Urinary bladder (tissue), 4 donors: ENCODE measurements at places on chromosomes 11 and 22. TPM values are rescaled to one million over a fixed set of nuclear protein-coding genes. Genes with fewer than 3 reads are reported as not detected.

DNA sequence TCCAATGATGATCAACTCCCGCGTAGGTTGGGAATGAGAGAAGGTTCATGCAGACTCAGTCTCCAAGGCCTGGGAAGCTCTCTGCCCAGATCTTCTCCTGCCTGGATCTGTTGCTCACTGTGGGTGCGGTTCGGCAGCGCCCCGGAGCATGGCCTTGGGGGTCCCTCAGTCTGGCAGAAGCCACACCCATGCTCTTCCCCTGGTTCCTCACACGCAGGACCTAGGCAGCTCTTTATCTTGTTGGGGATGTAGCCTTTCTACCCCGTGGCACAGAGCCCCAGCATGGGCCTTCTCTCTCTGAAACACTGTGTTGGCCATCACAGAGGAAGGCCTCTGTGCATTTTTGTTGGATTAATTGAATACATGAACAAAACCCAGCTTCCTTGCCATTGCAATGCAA, 1461.6 kb downstream of the BRD1 start:
- DNase-seq: no peak

GRCh38 chr11:12066056-12066798, 44.2 kb upstream of the MICAL2 start:
- DNase-seq: no peak

GRCh38 chr11:72773696-72774095, 20.2 kb downstream of the STARD10 start:
- no peak for DNase-seq

DNA sequence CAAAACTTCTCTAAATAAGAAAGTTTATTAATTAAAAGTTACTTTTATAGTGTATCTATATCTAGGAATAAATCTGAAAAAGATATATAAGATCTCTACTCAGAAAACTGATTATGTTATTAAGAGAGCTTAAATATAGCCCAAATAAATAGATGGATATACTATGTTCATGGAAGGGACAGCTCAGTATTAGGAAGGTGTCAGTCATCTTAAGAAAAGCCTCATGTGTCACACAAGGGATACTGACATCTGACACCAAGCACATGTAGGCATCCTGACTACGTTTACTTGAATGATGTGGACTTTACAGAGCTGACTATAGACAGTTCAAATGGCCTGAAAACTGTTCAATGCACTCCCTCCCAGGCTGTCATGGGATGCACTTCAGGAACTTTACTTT, 19.3 kb downstream of the PPARA start:
- no peak for DNase-seq

- no peak for DNase-seq
Observed at GRCh38 chr22:46092670-46093410, 57.5 kb upstream of the PPARA start.

DNA sequence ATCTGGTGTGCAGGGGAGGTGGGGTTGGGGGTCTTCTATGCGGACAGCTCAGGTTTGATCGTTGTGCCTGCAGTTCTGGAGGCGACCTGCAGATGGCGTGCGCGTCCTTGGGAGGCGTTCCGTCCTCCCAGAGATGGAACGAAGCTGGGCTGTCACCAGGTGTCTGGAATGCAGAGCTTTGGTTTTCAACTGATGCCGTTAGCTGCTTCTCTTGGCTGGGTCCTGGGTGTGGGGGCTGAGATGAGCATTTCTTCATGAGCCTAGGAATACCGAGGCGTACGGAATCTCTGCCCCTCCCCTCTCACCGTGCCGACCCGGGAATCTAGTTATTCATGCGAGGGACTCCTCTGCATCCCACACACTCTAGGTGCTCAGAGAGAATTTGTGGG, 98.6 kb downstream of the CEP164 start:
- DNase-seq: no peak

DNA sequence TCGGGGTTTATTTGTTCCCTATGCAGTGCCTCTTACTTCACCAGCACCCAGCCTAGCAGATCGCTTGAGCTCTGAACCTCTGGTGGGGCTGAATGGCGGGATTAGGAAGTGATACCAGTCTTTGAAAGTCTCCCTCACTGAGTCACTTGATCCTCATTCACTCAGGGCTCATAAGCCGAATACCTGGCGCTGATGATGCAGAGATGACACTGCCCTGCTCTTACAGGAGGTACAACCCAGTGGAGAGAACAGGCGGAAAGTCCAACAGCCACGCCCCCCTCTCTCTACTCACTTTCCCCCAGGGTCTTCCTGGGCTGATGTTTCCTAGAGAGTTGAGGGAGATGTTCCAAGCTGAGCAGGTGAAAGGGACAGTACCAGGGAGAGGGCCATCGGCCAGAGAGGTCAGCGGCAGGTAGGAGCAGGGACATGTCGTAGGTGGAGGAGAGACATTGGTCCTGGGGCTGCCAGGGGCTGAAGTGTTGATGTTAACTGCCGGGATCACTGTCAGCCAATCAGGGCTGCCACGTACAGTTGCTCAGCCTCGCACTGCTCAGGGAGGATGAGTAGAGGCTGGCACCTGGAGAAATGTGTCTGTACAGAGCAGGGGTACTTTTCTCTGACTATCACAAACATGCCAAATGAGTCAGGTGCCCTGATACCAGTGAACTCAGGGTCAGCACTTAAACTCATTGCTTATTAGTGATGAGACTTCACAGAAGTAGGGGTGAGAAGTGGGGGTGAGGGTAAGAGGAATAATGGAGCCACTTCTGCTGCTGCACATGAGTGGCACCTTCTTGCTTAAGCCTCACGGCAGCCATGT, 9.9 kb upstream of the APOBEC3A start:
- no peak for DNase-seq

DNA sequence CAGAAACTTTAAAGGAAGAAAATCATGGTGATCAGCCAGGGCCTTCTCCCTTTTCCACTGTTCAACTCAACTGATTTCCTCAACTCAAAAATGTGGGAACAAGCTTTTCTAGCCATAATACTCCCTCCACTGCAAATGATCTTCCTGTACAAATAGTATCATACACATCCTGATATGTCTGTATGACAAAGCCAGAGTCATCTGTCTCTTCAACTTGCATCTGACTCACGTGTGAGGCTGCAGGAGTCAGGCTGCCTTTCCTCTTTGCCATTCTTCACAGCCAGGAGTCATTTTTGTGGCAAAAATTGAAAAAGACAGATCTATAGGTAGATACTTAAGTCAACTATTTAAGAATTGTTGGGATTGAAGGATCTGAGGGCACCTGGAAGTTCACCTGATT, 13.3 kb downstream of the PATZ1 start:
- DNase-seq: no peak

DNA sequence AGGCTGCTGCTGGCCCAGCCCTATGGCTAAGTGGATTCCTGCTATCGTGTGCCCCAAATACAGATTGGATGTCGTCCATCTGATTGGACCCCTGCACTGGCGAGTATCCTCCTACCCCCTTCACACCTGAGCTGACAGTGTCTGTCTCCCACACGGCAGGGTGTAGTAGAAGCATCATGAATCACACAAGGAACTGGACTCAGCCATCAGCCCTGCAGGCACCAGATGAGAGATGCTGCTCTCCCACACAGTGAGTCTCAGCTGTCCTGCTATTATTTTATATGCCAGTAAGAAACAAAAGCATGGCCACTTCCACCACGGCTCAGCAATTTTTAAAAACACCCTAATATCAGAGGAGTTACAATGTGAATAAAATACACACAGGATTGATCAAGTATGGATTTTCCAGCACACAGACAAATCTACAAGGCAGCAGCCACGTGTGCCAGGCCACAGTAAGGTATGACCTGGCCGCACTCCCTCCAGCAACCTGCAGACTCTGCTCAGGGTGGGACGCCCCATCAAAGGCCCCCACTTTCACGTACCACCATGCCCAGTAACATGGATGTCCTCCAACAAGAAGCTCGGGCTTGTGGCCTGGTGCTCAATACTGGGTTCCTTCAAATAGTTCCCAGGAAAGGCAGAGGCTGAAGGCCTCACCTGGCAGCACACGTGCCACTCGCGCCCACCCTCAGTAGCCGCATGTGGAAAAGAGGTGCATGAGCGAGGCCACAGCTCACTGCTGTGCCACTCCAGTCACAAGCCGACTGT, 16.4 kb upstream of the SLC25A1 start:
- no peak for DNase-seq

- DNase-seq: no peak
Observed at GRCh38 chr22:22906907-22907550, 19.4 kb downstream of the IGLL5 start.

The FOLR2 gene
- polyA plus RNA-seq: 31.9 TPM

The SYT7 gene
- polyA plus RNA-seq: 2.6 TPM
